ENCODE measurements at places on chromosomes 6 and 20.

- DNase-seq: peak; percentile 37
Observed at GRCh38 chr6:16200321-16200883, 38.0 kb upstream of the GMPR start.

DNA sequence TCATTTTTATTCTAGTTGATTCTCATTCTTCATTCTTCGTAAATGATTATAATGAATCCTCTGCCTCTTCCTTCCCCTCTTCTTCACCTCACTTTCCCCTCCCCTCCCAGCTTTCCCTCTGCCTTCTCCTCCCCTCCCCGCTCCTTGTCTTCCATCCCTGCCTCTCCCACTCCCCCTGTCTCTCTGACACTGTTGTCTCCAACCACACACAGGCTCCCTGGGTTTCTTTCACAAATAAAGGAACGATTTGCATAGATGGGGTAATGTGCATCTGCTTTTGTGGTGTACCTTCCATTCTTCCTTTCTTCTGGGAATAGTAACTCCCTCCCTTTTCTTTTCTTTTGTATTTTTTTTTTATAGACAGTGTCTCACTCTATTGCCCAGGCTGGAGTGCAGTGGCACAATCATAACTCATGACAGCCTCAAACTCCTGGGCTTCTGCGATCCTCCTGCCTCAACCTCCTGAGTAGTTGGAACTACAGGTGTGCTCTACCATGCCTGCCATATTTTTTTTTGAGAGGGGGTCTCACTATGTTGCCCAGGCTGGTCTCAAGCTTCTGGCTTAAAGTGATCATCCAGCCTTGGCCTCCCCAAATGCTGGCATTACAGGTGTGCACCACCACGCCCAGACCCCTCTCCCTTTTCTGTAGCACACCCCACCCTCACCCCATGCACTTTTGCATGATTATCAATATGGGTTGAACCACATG, 318.6 kb downstream of the PRKN start:
- DNase-seq: no peak

- DNase-seq: peak; percentile 37
Observed at GRCh38 chr6:28124350-28124970, at the start of gene ZSCAN16. Gene ZSCAN16, plus strand, starts transcription at chr6:28124609. Its CDS starts 835 bp downstream, at chr6:28125444.

- no peak for DNase-seq
Observed at GRCh38 chr20:44404204-44405181, 49.0 kb downstream of the HNF4A start.

DNA sequence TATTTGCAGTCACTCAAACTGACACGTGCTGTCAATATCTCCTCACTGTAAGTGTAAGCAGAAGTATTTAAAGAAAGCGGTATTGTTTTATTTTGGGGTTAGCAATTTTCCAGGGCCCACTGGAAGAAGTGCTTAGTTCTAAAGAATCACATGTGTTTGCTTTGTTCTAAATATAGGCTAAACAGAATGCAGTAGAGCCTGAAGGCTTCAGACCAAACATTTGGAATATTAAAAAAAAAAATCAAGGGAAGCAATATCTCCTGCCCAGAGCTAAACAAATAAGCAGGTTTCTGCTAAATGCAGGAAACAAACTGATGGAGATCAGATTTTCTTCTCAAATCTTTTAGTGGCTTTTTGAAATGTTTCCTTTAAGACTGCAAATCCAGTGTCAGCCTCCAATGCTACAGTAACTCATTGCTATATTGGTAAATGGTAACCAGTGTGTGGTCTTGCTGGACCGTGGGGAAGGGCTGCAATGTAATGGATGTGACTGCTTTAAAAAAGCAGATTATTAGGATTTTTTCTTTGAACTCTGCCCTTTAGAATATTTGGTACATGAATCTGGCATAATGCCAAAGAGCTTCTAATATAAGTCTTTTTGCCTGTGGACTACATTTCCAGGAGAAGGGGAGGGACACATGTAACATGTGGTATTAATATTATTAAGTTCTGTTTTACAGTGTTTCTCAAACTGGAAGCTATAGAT, 317.1 kb upstream of the FERMT1 start:
- no peak for DNase-seq

DNA sequence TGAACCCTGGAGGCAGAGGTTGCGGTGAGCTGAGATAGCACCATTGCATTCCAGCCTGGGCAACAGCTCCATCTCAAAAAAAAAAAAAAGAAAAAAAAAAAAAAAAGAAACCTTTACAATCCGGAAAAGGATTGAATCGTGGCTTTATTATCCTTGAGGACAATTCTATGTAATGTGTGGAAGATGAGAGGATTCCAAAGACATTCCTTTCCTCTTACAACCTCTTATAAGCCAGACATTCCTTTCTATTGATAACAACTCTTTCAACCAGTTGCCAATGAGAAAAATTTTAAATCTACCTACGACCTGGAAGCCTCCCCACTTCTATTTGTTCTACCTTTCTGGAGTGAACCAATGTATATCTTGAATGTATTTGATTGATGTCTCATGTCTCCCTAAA, 91.2 kb upstream of the EEF1E1 start:
- no peak for DNase-seq

GRCh38 chr6:61558796-61559195, 727.2 kb downstream of the KHDRBS2 start:
- DNase-seq: no peak

GRCh38 chr20:51077686-51078060, 54.8 kb upstream of the KCNG1 start:
- DNase-seq: no peak

- DNase-seq: no peak
Observed at GRCh38 chr6:54916858-54917257, 70.3 kb downstream of the FAM83B start.

DNA sequence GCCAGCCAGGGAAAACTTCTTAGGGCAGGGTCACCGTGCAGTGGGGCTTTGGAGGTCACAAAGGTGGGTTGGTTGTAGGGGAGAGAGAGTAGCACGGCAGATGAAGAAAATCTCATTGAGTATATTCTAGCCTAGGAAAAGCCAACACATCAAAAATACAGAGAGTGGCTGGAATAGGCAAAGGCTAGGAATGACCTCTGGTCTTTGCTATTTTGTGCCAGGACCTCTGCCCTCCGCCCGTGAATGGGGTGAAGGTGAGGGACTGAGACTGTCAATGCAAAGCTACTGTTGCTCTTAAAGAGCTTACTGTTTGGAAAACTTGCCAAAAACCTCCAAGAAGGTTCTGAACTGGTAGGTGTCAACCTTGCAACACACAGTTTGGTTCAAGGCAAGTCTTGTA, 346.7 kb downstream of the CDH26 start:
- no peak for DNase-seq

DNA sequence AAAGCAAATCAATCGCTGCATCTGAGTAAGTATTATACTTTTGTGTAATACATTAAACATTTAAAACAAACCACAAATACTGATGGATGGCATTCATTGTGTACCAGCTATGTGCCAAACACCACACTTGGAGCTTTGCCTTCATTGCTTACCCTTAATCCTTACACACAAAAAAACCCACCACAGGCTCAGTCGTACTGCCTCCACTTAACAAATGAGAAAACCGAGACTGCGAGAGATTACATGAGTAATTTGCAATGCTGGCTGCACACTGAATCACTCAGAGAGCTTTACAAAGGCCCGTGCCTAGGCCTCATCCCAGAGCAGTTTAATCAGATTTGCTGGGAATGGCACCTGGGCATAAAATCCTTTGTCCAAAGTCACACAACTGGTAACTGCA, 130.5 kb downstream of the EDN1 start:
- DNase-seq: no peak

- no peak for DNase-seq
Observed at GRCh38 chr20:42380287-42380686, 762.1 kb upstream of the CHD6 start.

GRCh38 chr20:62925420-62926228, 681 bp downstream of the DIDO1 start:
- DNase-seq: no peak

DNA sequence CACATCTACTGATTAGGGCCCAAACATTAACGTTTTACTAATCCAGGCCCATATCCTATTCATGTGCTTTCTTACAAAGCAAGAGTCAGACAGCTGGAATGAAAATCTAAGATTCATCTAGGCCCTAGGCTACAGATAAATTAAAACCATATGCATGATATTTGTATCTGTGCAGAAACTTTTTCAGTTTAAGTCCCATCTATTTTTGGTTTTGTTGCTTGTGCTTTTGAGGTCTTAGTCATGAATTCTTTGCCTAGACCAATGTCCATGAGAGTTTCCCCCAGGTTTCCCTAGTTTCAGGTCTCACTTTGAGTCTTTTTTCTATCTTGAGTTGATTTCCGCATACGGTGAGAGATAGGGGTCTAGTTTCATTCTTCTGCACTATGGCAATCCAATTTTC, 20.2 kb downstream of the ADNP start:
- DNase-seq: peak; percentile 75
